T47D (cell line): ENCODE measurements at places on chromosomes 2 and 18.

- no peak for DNase-seq
Observed at GRCh38 chr2:108615480-108616090, 81.3 kb downstream of the LIMS1 start.

DNA sequence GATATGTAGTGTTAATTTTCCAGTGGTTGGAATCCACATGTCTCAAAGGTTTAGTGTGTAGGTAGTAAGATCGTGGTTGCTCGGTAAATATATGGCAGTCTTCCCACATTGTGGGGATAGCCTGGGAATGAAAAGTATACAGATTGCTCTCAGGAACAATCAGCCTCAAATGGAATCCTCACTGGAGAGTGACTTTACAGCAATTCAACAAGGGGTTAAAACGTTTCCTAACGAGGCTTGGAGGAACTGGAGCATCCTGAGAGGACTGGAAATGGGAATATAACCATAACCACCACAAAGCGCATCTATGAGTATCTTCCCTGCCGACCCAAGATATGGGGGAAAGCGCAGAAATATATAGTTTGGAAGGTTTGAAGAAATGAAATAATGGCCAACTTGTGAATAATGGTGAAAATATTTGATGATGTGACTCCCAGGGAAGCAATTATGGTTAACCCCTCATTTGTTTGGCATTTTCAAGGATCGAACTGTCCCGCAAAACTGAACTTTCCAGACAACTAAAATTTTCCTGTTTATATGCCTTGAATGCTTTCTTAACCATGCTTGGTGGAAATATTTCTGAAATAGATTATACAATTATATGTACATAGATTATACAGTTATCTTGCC is 100.7 kb upstream of the FOSL2 start:
- DNase-seq = no peak

DNA sequence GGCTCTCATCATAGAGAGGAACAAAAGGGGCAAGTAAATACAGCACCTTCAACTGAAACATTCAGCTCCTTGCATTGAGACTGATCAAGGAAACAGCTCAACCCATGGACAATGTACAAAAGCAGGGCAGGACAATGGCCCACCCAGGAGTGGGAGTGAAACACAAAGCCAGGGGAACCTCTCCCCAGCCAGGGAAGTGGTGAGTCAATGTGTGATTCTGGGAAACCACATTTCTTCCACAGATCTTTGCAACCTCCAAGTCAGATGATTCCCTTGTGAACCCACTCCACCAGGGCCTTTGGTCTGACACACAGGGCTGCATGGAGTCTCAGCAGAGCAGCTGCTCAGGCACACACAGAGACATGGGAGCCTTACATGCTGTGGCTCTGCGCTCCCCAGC is 294.5 kb downstream of the NR4A2 start:
- no peak for DNase-seq

- DNase-seq = no peak
Observed at GRCh38 chr2:45741161-45741850, 89.8 kb downstream of the PRKCE start.

DNA sequence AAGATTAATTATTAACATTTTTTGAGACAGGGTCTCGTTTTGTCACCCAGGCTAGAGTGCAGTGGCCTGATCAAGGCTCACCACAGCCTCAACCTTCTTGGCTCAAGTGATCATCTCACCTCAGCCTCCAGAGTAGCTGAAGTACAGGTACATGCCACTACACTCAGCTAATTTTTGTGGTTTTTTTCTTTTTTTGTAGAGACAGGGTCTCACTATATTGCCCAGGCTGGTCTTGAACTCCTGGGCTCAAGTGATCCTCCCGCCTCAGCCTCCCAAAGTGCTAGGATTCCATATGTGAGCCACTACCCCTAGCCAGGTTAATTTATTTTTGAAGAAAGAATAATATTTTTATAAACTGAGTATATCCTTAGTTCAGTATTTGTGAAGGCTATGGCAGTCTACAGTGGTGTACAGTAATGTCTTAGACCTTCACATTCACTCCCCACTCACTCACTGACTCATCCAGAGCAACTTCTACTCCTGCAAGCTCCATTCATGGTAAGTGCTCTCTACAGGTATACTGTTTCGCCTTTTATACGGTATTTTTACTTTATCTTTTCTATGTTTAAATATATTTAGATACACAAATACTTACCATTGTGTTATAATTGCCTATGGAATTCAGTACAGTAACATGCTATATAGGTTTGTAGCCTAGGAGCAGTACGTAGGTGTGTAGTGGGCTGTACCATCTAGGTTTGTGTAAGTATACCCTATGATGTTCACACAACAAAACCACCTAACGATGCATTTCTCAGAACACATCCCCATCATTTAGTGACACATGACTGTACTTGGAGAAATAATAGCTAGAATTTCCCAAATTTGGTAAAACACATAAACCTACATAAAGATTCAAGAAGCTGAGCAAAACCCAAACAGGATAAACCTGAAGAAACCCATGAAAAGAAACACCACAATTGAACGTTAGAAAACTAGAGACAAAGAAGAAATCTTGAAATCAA is 38.6 kb downstream of the MGAT4A start:
- DNase-seq = no peak

DNA sequence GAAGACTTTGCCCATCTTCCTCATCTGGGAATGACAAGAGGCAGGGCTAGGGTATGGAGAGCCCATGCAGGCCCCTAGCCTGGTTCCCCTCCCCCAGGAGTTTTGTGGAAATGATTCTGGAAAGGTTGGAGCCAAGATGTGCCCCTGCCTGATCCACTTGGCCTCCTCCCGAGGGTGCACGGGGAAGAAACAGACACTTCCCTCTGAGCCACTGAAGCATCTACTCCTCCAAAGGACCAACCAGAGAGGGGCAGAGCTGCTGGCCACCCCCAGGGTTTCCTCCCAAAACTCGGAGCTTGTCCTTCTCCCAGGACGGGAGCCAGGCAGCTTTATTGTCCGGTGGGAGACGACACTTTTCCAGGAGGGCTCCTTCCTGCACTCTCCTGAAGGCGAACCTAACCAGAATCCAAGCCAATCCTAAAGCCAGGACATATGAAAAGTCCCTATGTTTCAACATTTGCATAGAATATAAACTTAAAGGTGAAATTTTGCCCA is 149.2 kb upstream of the COPS8 start:
- no peak for DNase-seq

DNA sequence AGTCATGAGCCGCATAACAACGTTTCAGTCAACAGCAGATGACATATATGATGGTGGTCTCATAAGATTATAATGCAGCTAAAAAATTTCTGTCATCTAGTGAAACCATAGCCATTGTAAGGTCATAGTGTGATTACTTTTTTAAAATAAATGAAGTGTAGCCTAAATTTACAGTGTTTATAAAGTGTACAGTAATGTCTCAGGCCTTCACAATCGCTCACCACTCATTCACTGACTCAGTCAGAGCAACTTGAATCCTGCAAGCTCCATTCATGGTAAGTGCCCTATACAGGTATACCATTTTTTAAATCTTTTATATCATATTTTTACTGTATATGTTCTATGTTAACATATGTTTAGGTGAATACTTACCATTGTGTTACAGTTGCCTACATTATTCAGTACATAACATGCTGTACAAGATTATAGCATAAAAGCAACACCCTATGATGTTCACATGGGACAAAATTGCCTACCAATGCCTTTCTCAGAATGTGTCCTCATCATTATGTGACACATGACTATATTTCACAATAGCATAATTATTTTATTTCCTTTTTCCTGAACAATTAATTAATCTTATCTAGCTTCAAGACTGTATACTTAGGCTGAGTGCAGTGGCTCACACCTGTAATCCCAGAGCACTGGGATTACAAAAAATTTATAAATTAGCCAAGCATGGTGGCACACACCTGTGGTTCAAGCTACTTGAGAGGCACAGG is 1115.9 kb upstream of the ZEB2 start:
- DNase-seq = no peak

DNA sequence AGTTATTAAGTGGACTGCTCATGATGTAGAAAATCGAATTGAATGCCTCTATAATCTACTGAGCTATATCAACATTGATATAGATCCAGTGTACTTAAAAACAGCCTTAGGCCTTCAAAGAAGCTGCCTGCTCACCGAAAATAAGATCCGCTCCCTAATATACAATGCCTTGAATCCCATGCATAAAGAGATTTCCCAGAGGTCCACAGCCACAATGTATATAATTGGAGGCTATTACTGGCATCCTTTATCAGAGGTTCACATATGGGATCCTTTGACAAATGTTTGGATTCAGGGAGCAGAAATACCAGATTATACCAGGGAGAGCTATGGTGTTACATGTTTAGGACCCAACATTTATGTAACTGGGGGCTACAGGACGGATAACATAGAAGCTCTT is 2.0 kb downstream of the KLHL23 start:
- DNase-seq = no peak

GRCh38 chr2:55168221-55169154 is 63.6 kb downstream of the CLHC1 start:
- DNase-seq = peak; percentile 72

DNA sequence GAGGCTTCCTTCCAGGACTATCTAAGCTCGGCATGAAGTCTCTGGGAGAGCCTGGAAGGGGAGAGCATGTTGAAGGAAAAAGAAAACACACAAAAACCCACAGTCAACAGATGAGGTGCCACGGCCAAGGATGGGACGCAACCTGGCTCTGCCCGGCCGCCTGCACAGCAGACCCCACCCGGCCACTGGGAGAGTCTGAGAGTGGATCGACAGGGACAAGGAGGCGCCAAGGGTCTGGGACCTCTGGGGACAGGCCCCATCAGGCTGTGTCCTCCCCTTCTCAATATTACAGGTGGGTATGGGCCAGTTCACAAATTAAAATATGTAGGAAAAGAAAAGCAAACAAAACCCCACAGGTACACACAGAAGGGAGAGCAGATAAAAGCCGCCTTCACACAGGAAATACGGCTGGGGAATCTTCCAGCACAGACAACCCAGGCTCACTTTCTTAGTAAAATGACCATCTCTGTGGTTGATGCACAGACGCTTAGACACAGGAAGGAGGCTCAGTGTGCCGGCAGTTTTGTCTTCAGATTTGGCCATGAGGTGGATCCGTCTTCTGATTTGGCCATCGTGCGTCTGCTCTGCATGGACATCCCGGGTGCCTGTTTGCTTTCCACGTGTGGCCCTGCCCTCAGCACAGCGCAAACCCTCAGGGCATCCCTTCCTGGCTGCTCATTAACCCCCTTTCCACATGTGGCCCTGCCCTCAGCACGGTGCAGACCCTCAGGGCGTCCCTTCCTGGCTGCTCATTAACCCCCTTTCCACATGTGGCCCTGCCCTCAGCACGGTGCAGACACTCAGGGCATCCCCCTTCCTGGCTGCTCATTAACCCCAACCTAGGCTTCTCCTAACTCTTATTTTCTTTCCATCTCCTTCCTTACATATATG is 138.4 kb downstream of the EIPR1 start:
- DNase-seq = no peak

DNA sequence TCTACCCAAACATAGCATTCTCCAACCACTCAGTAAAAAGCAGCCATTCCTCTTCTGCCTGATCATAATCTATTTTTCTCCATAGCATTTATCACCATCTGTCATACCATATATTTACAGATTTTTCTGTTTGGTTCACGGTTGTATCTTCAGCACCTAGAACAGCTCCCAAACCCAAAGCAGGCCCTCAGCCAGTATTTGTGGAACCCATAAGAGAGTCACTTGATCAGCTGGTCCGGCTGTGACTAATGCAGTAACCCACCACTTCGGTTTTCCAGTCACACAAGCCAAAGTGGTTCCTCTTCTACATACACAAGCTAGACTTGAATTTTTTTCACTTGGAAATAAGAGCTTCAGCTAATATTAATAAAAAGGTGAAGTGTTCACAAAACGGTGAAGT is 511.6 kb upstream of the CELF4 start:
- no peak for DNase-seq

DNA sequence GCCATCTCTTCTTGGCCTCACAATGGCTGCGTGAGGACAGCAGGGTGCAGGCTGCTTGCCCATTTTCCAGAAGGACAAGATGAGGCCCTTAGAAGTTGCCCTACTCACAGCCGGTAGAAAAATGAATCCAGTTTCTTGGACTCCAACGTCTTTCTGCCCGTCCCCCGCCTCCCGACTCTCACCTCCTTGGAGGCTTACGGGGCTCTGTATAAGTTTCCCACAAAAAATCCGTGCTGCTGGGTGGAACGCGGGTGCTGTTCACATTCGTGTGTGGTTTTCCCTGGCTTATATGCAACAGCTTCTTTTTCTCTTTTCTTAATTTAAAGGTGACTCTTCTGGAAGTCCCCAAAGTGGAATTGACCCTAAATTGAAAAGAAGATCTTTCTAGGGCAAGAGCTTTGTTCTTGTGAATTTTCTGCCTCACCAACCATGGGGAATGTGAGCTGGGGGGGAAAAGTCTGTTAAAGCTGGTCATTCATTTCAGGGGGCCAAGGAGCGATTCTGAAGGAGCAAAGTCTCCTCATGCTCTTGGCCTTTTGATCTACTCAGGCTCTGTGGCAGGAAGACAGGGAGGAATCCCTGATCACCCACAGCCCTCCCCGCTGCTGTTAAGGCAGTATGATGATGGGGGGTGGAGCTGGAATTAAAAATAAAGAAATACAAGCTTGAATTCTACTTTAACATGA is 51.3 kb downstream of the DDX1 start:
- DNase-seq = no peak

DNA sequence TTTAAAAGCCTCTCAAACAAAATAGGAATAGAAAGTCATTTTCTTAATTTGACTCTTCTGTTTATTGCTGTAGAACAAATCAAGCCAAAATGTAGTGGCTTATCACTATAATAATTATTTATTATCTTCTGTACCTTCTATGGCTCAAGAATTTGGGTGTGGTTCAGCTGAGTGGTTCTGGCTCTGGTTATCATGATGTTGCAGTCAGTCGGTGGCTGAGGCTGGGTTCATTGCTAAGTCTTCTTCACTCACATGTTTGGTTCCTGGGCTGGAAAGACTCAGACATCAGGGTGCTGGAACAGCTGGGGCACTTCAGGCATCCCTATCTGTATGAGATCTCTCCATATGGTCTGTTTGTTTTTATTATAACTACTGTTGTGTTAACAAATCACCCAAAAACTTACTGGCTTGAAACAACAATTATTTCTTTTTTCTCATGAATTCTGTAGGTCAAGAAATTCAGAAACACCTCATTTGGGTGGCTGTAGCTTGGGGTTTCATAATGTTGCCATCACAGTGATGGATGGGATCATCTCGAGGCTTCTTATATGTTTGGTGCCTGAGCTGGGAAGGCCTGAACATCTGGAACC is 242.6 kb upstream of the FBXO11 start:
- DNase-seq = no peak

DNA sequence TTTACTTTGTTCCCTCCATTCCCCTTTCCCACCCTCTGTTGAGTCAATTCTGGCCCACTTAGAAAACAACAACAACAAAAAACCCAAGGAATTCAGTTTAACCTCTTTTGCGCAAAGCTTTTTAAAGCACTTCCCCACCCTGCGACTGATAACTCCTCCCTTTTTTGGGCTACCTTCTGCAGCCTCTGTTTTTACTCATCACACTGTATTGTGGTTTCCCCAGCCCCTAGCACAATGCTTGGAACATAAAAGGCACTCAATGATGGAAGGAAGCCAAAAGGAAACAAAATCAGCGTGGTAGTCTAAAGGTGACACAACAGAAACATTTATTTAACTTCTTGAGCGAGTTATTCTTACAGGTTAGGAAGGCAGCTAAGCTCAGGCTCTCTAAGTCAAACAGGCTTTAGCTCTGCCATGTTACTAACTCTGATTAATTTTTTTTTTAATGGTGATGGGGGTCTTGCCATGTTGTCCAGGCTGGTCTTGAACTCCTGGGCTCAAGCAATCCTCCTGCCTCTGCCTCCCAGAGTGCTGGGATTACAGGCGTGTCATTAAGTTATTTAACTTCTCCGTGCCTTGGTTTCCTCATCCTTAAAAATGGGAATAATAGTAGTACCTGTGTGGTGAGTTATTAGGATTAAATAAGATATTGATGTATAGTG is 1.3 kb downstream of the CEP68 start:
- DNase-seq = no peak
